NCI-H1105 treated with DMSO at 0.1 percent for 48 hours (cell line): ENCODE measurements at places on chromosomes 16 and 17.

DNA sequence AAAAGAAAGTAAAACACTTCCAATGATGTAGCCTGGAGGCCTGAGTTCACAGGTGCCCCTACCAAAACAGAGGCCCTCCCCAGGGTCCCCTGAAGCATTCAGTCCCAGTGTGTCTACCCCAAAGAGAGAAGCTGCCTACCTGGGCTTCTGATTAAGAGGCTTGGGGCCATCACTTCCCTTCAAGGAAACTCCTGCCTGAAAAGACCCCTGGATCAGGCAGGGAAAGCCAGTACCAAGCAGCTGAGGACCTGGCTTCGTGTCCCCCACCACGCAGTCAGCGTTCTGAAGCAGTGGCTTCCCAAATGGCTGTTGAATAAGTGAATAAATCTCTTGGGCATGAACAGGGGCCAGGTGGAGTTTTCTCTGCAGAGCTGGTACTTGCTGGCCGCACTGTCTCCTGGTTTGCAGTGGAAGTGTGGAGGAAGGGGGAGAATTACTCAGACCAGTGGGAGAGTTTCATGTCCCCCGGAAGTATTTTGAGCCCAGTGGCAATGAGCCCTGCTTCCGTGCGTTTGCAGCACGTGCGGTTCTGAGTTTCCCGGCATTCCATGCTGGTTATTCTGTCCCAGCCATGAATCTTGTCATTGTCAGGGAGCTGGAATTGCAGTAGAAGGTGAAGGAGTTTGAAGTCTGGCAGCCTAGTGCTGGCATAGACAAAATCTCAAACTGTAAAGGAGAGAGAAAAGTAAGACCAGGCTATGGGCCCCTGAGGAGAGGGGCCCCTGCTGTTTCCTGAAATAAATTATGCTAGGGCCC, 27.0 kb downstream of the RMI2 start:
- DNase-seq: no peak

- no peak for DNase-seq
These were observed 57.0 kb downstream of the PITPNC1 start for GRCh38 chr17:67434061-67434525.

- peak; percentile 10 for DNase-seq
These were observed 823 bp downstream of the NBR1 start for GRCh38 chr17:43171586-43172487.

DNA sequence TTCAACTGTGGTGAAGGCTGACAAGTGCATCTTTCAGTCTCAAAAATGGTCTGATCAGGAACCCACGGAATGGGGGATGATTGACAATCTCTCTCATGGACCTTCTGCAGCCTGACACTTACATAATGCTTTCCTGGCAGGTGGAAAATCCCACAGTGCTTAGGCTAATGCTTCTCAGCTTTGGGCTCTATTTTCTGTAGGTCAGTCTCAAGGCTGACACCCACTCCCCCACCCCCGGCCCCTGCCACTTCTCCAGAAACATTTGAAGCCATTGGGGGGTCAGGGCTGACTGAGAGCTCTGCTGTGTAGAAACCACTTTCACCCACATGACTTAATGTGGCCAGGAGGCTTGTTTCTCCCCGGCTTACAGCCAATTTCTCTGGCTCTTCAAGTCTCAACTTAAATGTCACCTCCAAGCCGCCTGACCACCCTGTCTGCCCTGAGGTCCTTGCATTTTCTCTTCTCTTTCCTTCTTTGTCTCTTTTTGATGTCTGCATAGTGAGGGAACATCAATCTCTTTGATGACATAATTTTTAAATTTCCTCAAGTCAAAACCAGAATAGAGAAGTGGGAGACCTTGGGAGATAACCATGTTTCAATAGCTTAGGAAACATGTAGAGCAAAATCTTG, 16.7 kb upstream of the IRF8 start:
- no peak for DNase-seq

GRCh38 chr17:1109606-1110540, 69.9 kb downstream of the ABR start:
- DNase-seq: no peak

DNA sequence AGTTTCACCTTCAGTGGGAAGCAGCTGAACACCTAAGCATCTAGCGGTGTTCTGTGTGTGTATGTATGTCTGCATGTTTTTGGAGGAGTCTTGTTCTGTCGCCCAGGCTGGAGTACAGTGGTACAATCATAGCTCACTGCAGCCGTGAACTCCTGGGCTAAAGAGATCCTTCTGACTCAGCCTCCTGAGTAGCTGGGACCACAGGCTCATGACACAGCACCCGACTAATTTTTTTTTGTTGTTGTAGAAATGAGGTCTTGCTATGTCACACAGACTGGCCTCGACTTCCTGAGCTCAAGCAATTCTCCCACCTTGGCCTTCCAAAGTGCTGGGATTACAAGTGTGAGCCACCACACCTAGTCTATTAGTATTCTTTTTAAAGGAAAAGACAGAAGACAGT, 30.2 kb upstream of the FAAP100 start:
- DNase-seq: no peak

GRCh38 chr16:20976576-20976975, 76.0 kb downstream of the LYRM1 start:
- no peak for DNase-seq

- no peak for DNase-seq
These were observed 32.9 kb downstream of the PCTP start for GRCh38 chr17:55783684-55784245.

GRCh38 chr17:27522028-27522635, 65.9 kb downstream of the KSR1 start:
- no peak for DNase-seq
